ENCODE measurements at places on chromosomes 3 and 15. TPM values are rescaled to one million over a fixed set of nuclear protein-coding genes. Genes with fewer than 3 reads are reported as not detected.

Gene SERINC4
- not detected for polyA plus RNA-seq

DNA sequence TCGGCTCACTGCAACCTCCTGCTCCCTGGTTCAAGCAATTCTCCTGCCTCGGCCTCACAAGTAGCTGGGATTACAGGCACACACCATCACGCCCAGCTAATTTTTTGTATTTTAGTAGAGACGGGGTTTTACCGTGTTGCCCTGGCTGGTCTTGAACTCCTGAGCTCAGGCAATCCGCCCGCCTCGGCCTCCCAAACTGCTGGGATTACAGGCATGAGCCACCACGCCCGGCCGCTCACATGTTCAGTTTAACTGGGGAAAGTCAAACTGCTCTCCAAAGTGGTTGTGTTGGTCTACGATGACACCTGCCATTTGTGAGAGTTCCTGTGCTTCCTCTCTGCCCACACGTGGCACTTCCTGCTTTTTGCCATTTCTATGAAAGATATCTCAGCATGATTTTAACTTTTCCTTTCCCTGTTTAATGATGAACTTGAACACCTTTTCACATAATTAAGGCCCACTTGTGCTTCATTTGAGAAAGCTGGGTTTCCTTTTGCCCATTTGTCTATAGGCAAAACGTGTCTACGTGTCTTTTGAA is 877 bp upstream of the GP5 start:
- no peak for DNase-seq

DNA sequence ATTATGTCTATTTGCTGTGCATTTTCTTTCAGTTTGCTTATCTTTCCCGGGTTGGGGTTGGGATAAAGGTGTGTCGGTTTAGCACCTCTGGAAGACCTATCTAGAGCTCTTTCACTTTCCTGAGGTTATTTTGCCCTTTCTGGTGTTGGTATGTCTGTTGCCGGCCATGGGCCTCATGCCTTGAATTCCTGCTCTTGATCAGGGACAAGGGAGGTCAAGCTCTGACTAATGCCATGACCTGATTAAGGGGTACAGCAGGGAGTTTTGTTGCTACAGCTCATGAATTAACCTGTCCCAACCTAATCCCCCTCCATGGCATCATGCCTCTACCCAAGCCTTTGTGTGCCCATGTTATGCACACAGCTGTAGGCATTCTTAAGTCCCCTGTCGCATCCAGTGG is 70.5 kb upstream of the GOLGA6B start:
- no peak for DNase-seq

DNA sequence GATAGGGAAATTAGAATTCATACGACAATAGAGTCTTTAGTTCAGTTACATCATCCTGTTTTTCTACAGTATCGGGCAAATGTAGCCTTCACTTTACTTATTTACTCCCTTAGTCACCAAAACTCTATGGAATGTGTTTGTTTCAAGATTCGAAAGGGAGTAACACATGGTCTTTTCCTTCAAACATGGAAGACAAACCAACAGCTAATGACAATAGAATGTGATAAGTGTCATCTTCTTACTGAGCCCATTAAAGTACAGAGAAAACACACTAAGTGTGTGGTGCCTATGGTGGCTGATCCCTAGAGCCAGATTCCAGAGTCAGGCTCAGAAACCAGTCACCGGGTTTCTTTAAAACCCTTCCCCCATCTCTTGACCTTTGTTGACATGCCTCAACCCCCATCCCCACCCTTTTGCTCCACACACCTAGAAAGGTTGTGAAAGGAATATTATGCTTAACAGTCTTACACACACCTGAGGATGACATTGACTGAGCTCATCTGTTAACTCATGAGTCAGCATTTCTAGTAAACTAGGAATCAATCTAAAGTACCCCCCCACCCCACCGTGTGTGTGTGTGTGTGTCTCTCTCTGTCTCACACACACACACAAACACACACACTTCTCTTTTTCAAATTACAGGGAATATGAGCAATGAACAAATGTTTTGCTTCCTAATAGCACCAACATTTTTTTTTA is 549.6 kb upstream of the CCDC54 start:
- no peak for DNase-seq

GRCh38 chr3:134522541-134522940 is 36.7 kb downstream of the CEP63 start:
- DNase-seq = no peak

DNA sequence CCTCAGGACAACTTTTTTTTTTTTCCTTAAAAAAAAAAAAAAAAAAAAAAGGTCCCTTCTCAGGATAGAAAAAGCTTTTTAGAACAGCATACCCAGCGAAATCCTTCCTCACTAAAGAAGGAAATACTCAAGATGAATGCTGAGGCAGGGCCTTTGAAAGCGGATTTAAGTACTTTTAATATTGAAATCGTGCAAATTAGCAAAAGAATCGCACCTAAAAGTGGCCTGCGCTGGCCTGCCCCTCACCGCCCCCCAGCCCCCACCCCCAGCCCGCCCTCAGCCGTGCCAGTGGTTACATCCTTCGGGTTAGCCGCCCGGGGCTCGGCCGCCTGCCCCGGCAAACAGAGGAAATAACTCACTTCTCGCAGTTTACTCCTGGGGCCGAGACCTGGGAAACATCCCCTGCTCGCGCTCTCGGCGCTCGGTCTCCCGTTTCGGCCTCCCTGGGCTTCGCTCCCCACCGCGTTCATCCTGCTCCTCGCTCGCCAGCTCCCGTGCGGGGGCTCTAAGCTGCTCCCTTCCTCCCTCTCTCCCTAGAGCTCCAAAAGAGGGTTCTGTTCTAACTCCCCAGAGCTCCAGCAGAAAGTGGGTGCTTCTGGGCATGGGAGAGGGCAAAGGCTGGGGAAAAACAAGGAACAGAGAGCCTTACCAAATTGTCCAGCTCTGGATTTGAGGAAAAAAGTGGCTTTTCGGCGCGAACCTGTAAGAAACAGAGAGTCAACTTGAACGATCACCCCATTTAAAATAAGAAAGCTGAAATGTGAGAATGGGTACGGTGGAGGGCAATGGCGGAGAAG is 5.2 kb downstream of the MEIS2 start:
- no peak for DNase-seq

All from left kidney (tissue), 8 donors.